SW480 (cell line): ENCODE measurements at places on chromosomes 16 and 17.

DNA sequence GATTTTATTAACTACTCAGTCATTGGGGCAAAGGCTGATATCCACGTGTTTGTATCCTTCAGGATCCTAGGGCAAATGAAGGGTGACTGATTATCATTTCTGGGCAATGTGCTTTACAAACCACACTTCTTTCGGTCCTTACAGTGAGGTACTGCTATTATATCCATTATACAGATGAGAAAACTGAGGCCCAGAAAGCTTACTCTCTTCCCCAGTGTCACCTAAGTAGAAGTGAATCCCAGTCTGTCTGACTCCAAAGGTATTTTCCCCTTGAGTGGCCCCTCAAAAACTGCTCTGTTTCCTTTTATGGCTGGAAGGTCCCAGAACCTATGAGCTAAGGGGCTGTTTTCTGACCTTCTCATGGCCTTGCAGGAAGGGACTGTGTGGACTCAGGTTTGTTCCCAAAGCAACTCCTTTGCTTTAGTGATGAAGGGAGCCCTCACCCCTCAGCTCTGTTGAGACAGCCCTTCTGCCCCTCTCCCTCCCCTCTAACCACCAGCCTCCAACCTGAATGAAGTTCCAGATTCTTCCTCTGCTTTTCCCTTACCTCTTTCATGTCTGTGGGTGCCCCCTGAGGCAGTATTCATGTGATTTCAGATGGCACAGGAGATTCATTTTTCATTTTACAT is 27.4 kb upstream of the ADGRG1 start:
- DNase-seq = no peak

DNA sequence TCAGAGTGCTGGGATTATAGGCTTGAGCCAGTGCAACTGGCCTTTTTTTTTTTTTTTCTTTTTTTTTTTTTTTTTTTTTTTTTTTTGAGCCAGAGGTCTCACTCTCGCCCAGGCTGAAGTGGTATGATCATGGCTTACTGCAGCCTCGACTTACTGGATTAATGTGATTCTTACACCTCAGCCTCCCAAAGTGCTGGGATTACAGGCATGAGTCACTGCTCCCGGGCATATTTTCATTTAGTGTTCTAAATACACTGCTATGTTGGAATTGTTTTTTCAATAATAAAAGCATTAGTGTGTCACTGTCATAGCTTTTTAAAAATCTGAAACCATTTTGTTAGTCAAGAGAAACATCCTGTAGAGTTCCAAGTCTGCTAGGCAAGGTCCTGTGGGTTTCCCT is 40.3 kb downstream of the NDE1 start:
- DNase-seq = no peak

GRCh38 chr16:59336136-59336695 is 602.1 kb upstream of the GOT2 start:
- no peak for DNase-seq

DNA sequence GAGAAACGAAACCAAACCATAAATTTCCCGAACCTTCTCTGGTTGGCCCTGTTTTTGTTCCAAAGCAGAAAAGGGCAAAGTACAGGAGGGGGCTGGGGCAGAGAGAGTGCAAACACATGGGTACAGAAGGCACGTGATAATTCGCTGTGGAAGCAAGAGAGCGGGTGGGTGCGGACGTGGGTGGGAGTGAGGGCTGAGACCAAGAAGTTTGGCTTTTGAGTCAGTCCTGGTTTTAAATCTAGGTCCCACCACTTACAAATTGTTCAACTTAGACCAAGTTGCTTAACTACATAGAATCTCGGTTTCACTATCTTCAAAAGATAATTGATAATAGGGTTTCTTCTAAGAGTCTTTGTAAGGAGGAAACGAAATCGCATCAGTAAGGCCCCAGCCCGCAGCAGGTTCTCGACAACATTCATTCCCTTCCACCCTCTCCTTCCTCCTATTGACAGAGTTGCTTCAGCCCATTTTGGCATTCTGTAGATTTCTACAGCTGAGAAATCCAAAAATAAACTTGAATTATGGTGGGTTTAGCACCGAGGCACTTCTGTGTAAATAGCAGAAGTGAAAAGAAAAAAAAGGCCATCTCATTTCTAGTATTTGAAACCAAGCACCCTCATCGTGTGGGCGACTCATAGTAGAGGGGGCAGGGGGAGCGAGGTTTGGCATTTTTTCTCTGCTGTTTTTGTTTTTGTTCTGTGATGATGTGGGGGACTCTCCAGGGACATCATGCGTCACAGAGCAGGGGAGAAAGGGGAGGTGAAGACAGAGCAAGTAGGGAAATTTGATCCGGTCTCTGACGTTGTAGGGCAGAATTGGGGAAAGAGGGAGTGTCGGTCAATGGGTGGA is 33.6 kb upstream of the CCR7 start:
- no peak for DNase-seq

- DNase-seq = no peak
Measured at GRCh38 chr16:47519996-47520679, 59.0 kb downstream of the PHKB start.

DNA sequence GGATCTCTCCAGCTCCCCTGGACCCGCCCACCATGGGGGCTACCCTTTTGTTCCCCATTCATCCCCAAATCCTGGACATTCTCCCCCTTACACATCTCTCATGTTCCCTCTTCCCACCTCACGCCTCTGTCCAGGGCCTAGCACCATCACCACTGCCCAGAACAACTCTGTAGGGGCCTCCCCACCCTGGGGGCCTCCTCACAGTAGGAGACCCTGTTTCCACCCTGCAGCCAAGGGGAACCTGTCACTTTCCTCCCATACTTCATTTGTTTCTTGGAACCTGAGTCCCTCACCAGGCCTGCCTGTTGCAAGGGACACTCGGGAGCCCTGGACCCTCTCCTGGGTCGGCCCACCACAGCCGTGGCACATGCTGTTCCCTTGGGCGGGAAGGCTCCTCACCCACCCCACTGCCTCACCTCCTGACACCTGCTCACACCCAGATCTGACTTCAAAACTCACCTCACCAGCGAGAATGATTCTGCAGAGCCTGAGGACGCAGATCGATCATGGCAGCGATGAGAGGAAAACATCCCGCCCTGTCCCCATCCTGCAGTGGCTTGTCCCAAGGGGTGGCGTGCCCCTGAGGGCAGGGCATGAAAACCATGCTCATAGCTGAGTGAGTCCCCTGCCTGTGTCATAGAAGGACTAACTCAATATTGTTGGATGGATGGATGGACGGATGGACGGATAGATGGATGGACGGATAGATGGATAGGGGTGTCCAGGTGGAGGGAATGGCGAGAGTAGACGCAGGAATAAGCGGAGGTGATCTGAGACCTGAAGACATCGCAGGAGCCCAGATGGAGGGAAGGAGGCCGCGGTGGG is 6.8 kb upstream of the RASD1 start:
- no peak for DNase-seq
